ENCODE measurements at places on chromosomes 7 and 10.

DNA sequence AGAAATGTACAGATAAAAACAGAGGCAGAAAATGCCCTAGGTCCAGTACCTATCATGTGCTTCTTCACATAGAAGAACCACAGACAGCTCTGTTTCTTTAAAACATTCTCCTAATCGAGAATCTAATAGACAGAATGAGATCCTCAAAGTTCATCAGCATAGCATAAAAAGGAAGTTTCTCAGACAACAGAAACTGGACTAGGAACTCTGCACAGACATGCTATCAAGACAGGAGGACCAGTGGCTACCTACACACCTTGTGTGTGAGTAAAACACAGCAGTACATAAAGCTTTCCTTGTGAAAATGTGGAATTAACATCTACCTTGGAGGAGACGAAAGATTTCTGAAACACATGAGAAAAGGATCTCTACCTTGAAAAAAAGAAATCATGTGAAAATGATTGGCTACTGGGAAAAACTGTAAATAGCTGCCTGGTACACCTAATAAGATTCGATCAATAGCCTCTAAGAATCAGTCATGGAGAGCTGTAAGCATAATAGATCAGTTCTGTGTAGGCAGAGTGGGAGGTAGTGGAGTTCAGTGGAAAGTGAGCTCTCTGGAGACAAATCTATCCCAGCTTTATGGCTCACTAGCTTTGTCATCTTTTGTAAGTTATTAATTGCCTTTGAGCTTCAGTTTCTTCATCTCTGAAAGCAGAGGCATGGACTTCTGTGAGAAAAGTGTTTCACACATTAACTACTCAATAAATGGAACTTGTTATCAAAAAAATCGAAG, 26.7 kb downstream of the ELAPOR2 start:
- DNase-seq, result no peak

DNA sequence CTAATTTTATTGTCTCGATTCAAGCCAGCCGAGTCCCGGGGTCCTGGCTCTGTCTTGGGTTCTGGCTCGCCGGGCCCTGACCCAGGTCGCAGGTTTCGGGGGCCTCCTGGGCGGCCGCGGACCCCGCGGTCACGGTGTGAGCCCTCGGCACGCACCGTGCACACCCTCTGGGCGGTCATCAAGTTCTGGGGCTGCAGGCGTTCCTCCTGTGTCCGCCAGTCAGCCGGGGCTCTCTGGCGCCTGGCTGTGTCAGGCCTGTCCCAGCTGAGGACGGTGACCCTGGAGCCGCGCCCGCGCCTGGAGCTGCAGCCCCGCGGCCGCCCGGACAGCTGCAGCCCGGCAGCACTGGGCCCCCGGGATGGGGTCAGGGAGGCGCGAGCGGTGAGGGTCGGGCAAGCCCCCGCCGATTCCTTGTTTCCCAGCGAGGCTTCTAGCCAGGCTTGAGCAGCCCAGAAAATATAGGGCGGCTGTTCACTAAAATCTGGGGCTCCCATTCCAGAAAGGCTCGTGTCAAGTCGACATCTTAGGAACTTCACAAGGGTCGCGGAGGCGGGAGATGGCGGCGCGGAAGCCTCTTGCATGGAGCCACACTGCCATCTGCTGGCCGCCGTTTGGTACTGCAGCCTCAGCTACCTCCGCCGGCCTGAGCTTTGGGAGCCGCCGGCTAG, 4.2 kb upstream of the HOXA7 start:
- DNase-seq, result peak; percentile 82

DNA sequence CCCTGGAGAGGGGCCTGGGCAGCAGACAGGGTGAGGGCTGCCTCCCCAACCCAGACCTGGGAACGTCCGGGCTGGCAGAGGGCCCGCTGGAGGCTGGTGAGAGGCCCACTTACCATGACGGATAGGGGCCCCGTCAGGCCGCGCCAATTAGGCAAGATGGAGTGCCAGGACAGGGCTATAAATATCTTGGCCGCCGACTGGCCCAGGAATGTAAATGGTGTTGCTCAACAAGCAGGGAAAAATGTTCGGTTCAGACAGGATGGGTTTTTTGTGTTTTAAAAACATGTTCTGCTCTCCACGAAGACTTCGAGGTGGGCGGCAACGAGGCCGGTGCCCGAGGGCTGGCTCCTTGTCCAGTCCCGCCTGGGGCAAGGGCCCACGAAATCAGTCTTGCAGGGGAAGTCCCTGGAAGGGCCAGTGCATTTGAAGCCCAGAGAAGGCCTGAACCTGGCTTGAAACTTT, 35.8 kb upstream of the ELN start:
- no peak for DNase-seq

- no peak for DNase-seq
Measured at GRCh38 chr7:12765431-12766100, 78.1 kb downstream of the ARL4A start.

DNA sequence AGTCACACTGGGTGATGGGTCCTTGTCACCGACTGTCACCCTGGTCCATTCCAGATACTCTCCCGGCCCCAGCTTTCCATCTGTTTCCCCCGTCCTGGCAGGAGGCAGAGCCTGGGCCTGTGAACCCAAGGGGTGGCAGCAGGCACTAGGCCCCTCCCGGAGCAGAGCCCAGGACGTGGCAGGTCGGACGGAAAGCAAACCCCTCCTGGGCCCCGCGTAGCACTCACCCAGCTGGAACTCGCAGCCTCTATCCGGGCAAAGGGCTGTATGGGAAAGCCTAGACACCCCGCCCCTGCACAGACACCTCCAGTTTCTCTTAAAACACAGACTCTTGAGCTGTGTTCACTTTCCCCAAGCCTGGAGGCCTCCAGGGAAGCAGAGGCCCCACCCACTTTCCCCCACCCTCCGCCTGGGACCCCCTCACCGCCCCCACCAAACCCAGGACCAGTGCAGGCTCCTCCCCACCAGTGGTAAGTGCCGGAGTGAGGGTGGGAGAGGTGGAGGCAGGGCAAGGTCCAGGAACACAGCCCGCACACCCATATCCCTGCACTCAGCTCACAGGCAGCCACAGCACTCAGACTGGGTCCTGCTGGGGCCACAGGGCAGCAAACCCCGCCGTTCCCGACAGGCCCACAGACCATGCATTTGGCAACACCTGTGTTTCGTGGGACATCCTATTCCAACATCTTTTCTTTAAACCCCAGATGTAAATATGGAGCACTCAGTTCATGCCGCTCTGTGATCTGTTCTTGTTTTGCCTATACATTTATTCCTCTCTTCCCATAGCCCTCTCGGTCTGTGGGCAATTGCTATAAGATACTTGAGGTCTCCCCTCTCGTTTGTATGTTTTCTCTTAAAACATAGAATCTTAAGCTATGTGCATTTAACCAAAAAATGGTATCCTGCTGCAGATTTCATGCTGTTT, 98.2 kb upstream of the PDGFA start:
- no peak for DNase-seq

DNA sequence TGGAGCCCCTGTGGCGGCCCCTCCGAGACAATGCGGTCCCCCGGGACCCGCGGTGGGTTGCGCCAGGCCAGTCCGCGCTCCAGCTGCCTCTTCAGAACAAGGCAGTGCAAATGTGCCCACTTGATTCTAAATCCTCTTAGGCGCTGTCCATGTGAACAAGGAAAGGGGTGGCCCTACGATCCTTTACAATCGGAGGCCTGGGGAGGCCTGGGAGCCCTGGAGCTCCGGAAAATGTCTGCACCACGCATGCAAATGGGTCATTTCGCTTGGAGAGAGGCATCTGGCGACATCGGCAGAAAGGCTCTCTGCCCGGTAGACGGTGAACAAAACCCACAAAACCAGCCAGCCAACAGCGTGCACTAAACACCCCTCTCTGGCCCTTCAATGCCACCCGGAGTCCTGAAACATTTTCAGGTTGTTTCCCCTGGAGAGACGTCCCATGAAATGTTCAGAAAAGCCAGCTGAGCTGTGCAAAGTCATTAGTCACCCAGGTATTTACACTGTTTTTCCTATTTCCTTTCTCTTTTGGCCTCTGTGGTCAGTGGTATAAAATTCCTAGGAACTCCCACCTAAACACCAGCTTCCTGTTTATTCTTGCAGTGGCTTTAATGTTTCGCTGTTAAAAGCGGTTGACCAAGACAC, 102.8 kb upstream of the ZNF438 start:
- DNase-seq, result no peak

DNA sequence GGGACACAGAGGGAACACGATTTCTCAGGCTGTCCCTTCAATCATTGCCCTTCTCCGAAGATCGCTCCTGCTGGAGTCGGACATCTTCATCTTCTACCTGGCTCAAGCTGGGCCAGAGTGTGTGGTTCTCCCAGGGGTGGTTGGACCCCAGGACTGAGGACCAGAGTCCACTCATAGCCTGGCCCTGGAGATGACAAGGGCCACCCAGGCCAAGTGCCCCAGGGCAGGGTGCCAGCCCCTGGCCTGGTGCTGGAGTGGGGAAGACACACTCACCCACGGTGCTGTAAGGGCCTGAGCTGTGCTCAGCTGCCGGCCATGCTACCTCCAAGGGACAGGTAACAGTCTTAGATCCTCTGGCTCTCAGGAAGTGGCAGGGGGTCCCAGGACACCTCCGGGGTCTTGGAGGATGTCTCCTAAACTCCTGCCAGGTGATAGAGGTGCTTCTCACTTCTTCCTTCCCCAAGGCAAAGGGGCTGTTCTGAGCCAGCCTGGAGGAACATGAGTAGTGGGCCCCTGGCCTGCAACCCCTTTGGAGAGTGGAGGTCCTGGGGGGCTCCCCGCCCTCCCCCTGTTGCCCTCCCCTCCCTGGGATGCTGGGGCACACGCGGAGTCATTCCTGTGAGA, 23.3 kb downstream of the TBATA start:
- DNase-seq, result no peak

GRCh38 chr7:24384362-24385030, 100.5 kb downstream of the NPY start:
- no peak for DNase-seq

GRCh38 chr7:25032774-25033743, 53.1 kb upstream of the OSBPL3 start:
- DNase-seq, result no peak

- no peak for DNase-seq
Measured at GRCh38 chr10:58817201-58817846, 304.7 kb downstream of the BICC1 start.

DNA sequence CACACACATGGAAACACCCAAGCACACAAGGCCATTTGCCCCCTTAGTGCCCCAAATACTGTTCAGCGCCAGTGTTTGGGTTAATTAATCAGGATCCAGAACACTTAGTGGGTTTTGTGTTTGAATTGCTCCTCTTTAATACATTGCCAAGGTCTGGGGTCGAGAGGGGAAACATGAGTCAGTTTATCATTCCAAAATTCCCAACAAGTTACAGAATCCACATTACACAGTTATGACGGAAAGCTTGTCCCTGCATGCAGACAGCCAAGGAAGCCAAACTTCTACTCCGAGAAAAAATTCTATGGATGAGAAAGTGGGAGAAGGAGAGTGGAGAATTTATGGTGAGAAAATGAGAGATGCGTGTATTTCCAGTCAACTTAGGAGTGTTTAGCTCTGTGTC, 189.0 kb downstream of the NPSR1 start:
- DNase-seq, result no peak

- DNase-seq, result no peak
Measured at GRCh38 chr7:67440321-67440720, 443.7 kb downstream of the TYW1 start.

DNA sequence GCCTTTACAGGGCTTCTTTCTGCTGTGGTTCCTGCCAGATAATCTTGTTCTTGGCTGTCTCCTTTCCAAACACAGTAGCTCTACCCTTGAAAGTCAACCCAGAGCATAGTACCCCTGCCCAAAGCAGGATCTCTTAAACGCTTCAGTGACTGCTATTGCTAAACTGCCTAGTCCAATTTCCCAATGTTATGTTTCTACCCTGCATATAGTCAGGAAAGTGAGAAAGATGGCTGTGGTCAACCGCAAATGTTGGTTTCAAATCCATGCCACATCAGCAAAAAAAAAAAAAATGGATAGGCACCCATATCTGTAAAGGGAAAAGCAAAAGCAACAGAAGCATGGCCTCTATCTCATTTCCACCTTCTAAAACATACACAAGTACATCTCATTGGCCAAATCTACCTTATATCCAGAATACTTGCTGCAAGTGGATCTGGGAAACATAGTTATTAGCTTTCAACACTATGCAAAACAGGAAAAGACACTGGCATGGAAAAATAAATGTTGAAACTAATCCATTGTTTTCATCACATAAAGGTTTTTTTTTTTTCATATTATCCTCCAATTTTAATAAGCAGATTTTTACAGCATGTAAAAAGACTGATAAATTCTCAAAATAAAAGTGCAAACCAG, 59.8 kb downstream of the DNAJC1 start:
- no peak for DNase-seq

- peak; percentile 62 for DNase-seq
Measured at GRCh38 chr10:87658321-87658795, 1.3 kb upstream of the PAPSS2 start.

- DNase-seq, result no peak
Measured at GRCh38 chr7:81692146-81692905, 77.5 kb downstream of the HGF start.

DNA sequence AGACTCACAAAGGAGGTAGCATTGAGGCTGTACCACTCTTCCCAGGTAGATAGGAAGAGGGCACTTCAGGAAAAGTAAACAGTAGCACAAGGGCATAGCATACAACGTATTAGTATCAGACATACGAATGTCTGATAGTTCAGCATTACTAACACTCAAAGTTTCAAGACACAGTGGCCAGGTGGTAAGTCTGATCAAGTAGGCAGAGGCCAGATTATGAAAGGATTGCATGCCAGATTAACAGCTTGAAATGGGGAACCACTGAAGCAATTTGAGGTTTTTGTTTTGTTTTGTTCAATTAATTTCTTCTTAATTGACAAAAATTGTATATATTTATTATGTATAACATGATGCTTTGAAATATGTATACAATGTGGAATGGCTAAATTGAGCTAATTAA, 45.7 kb upstream of the IL6 start:
- DNase-seq, result no peak

DNA sequence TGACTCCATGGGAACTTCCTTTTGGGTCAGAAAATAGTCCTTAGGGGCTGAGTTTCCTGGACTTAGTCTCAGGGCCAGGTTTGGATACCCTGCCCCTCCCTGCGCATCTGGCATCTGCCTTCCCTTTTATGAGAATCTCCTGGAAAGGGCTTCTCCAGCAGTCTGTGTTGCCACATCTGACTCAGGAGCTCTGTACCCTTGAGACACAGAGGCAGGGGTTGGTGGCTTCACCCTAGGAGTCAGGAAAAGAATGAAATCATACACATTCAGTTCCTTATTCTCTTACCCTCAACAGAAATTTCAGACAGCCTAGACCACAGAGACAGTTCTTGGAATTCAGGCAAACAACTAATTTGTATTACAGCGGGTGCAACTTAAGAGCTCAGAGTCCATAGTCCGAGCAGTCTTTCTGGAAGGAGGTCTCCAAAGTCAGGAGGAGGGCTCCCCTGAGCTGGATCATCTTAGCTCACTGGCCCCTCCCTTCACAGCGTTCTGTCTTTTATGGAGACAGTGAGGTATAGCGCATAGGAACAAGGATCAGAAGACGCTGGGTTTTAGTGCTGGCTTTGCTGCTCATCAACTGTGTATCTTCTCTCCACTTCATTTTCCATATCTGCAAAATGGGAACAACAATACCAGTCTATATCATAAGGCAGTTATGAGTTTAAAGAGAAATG, 3.0 kb upstream of the PLAU start:
- no peak for DNase-seq

- DNase-seq, result no peak
Measured at GRCh38 chr10:70271996-70272924, 11.5 kb downstream of the NPFFR1 start.
